Activated CD4-positive, alpha-beta T cell treated with anti-CD3 and anti-CD28 coated beads, Interleukin-2, amount 10 ng/mL, durations not matched to agents 24 days and 14 days (primary cell): ENCODE measurements at places on chromosomes 7 and 10. TPM values are rescaled to one million over a fixed set of nuclear protein-coding genes. Genes with fewer than 3 reads are reported as not detected.
A peak's percentile ranks its signal among the peaks of the same experiment; 100 is the strongest.

DNA sequence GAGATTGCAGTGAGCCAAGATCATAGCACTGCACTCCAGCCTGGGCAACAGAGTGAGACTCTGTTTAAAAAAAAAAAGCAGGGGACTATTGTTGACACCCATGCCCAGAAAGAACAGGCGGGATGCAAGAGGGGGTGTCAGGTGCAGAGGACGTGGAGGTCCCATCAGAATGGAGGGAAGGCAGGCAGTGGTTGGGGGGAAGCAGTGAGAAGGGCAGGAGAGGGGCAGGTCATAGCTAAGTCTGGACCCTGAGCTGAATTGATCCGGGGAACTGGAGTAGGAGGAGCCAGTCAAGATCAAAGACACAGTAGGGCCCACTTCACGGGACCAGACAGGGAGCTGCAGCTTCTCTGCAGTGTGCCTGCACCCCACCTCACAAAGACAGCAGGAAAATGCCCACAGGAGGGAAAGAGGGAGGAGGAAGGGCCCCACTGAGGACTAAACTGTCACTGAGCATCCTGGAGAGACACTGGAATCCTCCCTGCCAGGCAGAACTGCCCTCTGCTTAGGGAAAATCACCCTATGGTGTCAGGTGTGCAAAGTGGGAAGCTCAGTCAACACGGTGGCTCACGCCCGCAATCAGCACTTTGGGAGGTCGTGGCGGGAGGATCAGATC, 27.3 kb upstream of the ECHDC3 start:
- H3K4me1 ChIP-seq: peaks cover 16% of the 10 kb centered on the region
- H3K27ac ChIP-seq: no peak overlapping the region
- H3K27me3 ChIP-seq: peaks cover 66% of the 10 kb centered on the region

GRCh38 chr7:141701489-141702046, 398 bp downstream of the DENND11 start:
- peak overlapping the region; percentile 77 for H3K27ac ChIP-seq
- H3K4me3 ChIP-seq: peak overlapping the region; percentile 83
- peaks cover 42% of the 10 kb centered on the region for H3K4me1 ChIP-seq
- peak; percentile 92 for DNase-seq

SCART1 gene
- total RNA-seq: 0.76 and 0.77 TPM in 2 replicates

- H3K27ac ChIP-seq: no peak overlapping the region
- H3K4me1 ChIP-seq: no peaks in the 10 kb centered on the region
- no peak for DNase-seq
- no peaks in the 10 kb centered on the region for H3K36me3 ChIP-seq
These were observed 275.3 kb downstream of the NRG3 start for GRCh38 chr10:82150123-82150900.

OR9A2 gene
- total RNA-seq: not detected in 2 replicates

- H3K27me3 ChIP-seq: peaks cover 41% of the 10 kb centered on the region
- peak; percentile 89 for DNase-seq
- no peaks in the 10 kb centered on the region for H3K36me3 ChIP-seq
These were observed 100.6 kb downstream of the FAM204A start for GRCh38 chr10:118241229-118242137.

KCNH2 gene
- 0.36 and 0.37 TPM in 2 replicates for total RNA-seq

BRI3 gene
- 66.8 and 70.3 TPM in 2 replicates for total RNA-seq

DOCK1 gene
- 1.2 and 1.5 TPM in 2 replicates for total RNA-seq

NACAD gene
- total RNA-seq: 0.09 and 0.31 TPM in 2 replicates

DNA sequence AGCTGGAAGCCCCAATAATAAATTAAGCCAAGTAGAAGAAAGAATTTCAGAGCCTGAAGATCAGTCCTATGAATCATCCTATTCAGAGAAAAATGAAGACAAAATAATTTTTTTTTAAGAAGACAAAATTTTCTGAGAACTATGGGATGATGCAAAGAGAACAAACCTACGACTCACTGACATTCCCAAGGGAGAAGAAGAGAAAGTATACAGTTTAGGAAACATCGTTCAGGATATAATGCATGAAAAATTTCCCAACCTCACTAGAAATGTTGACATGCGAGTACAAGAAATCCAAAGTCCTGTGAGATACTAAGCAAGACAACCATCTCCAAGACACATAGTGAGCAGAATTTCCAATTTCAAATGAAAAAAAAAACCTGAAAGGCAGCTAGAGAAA, 150.5 kb downstream of the THSD7A start:
- H3K27me3 ChIP-seq: no peaks in the 10 kb centered on the region
- no peaks in the 10 kb centered on the region for H3K4me1 ChIP-seq
- no peak for DNase-seq
- no peaks in the 10 kb centered on the region for H3K36me3 ChIP-seq
- no peak overlapping the region for H3K4me3 ChIP-seq

- no peaks in the 10 kb centered on the region for H3K36me3 ChIP-seq
- H3K27me3 ChIP-seq: no peaks in the 10 kb centered on the region
- DNase-seq: no peak
- no peaks in the 10 kb centered on the region for H3K4me1 ChIP-seq
- no peak overlapping the region for H3K27ac ChIP-seq
These were observed 192.2 kb downstream of the ELAPOR2 start for GRCh38 chr7:86867163-86867762.

GRCh38 chr7:3591944-3592343, 290.9 kb downstream of the SDK1 start:
- H3K4me1 ChIP-seq: no peaks in the 10 kb centered on the region
- peaks cover 4% of the 10 kb centered on the region for H3K27me3 ChIP-seq
- H3K4me3 ChIP-seq: no peak overlapping the region
- DNase-seq: no peak

DNA sequence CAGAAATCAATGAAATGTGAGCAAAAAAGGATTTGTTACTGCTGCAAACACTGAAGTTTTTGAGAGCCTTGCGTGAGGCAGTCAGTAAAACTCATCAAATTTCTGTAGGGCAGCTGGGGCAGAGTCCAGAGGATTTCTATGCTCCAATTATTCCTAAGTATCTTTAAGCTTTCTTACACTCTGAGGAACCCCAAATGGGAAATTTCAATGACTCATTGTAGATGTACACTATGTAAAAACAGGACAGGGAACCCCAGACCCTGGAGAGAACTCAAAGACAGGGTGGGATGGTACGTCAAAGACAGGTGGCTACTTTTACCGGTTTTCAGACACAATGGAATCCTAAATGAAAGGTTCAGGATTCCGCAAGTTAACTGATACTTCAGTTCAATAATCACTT, 120.2 kb downstream of the TNS3 start:
- H3K27ac ChIP-seq: no peak overlapping the region
- H3K4me3 ChIP-seq: no peak overlapping the region
- H3K36me3 ChIP-seq: no peaks in the 10 kb centered on the region
- DNase-seq: no peak
- no peaks in the 10 kb centered on the region for H3K27me3 ChIP-seq
- no peaks in the 10 kb centered on the region for H3K4me1 ChIP-seq

C10orf67 gene
- 0.07 and 0.16 TPM in 2 replicates for total RNA-seq

- H3K36me3 ChIP-seq: no peaks in the 10 kb centered on the region
- H3K4me1 ChIP-seq: no peaks in the 10 kb centered on the region
- DNase-seq: peak; percentile 38
- peaks cover 7% of the 10 kb centered on the region for H3K27me3 ChIP-seq
- no peak overlapping the region for H3K4me3 ChIP-seq
These were observed 133.6 kb upstream of the RET start for GRCh38 chr10:42943025-42943818.

DNA sequence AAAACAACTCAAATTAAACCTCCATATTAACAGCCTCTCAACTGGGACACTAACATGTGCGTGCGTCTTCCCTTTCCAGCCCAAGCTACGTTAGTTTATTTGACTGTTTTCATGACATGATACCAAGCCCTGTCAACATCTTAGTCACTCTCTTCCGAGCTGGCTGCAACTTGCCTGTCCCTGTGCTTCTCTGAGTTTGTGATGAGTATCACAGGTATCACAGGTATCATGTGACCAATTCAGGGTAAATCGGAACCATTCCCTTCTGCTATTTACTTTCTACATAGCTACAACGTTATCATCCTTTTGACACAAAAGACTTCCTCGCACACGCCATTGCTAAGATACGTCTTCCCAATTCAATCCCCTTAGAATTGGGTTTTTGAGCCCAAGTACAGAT, 70.2 kb downstream of the CAV1 start:
- DNase-seq: no peak
- H3K36me3 ChIP-seq: no peaks in the 10 kb centered on the region
- no peak overlapping the region for H3K4me3 ChIP-seq
- H3K27me3 ChIP-seq: peaks cover 49% of the 10 kb centered on the region

KIF20B gene
- 55.0 and 55.6 TPM in 2 replicates for total RNA-seq

DNA sequence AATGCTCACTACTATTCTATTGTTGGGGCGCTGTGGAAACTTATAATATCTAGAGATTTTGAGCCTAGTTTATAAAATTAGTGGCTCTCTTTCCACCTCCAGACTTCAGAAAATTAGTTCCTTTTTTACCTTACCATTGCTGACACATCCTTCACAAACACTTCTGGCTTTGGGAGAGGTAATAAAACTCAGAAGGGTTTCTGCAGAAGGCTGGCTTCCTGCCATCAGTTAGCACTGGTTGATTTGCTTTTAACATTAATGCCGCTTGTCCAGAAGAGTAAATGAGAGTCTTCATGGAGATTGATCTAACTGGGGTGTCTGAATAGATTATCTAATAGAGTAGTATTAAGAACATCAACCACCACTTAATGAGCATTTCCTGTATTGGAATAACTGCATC, 20.3 kb downstream of the ACSM6 start:
- H3K36me3 ChIP-seq: no peaks in the 10 kb centered on the region
- peaks cover 2% of the 10 kb centered on the region for H3K27me3 ChIP-seq
- H3K27ac ChIP-seq: no peak overlapping the region
- H3K4me1 ChIP-seq: no peaks in the 10 kb centered on the region

DNA sequence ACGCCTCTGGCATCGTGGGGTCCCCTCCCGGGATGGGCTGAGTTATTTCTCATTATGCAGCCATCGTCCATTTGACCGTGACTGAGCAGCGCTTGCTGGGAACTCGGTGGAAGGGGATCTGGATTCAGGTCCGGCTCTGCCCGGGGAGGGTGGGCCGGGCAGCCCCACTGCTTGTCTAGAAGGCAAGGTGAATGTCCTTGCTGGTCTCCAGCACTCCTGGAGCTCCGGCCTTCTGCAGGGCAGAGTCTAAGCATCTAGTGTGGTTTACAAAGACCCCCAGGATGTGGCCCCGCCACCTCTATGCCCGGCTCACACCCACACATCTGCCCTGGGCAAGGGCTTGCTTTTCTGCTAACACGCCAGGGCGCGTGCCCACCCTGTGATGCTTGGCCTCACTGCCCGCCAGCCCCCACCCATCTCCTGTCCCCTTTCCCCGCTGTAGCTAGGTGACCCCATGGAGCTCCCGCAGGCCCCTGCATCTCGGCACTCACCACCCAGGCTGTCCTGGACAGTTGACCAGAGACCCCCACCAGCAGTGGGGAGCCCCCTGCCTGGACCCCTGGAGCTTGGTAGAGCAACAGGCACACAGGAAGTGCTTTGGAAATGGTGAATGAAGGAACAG, 151.0 kb upstream of the CHST15 start:
- no peaks in the 10 kb centered on the region for H3K4me1 ChIP-seq
- no peaks in the 10 kb centered on the region for H3K36me3 ChIP-seq
- no peak for DNase-seq
- H3K27me3 ChIP-seq: no peaks in the 10 kb centered on the region
- no peak overlapping the region for H3K27ac ChIP-seq

GRCh38 chr10:50593523-50594376, 30.0 kb downstream of the SGMS1 start:
- no peaks in the 10 kb centered on the region for H3K27me3 ChIP-seq
- peaks cover 5% of the 10 kb centered on the region for H3K4me1 ChIP-seq
- H3K27ac ChIP-seq: no peak overlapping the region

DNA sequence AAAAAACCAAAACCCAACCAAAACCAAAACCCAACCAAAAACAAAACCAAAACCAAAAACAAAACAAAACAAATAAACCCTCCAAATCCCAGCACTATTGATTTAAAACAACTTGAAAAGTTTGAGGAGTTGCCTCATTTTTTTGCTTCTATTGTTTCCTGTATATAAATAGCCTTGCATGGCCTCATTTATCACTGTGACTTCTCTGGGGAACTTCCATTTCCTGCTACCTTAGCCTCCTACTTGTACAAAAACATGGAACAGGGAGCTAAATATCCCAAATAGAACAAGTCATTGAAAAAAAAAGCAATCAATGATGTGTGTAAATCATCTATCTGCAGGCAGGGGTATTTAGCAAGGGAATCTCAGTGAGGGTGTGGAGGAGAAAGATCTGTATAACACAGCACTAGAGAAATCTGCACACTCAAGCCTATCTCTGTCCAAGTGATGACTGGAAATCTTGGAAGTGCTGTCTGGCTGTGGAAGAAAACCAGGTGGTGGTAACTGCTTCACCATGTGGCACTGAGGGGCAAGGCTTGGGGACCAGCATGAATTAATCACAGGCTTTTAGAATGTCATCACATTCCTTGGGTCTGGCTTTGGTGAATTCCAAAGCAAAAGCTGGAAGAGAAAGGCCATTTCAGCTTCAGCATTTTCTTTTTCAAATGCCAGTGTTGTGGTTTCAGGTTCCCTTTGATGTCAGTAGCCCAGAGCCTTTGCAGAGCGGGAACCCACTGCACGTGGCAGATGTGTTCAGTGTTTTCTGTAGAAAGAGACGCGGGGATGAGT, 349.5 kb upstream of the ZNF32 start:
- no peak overlapping the region for H3K27ac ChIP-seq
- H3K4me1 ChIP-seq: peaks cover 3% of the 10 kb centered on the region
- H3K36me3 ChIP-seq: no peaks in the 10 kb centered on the region

GRCh38 chr10:71029411-71029892, 141.1 kb upstream of the PCBD1 start:
- H3K27me3 ChIP-seq: no peaks in the 10 kb centered on the region
- H3K36me3 ChIP-seq: no peaks in the 10 kb centered on the region
- no peak overlapping the region for H3K4me3 ChIP-seq

- H3K4me3 ChIP-seq: no peak overlapping the region
- no peaks in the 10 kb centered on the region for H3K36me3 ChIP-seq
- H3K27ac ChIP-seq: no peak overlapping the region
- no peaks in the 10 kb centered on the region for H3K4me1 ChIP-seq
These were observed 649.6 kb downstream of the LRMDA start for GRCh38 chr10:76080991-76081390.

POLR2J2 gene
- 17.8 and 20.2 TPM in 2 replicates for total RNA-seq

RAPGEF5 gene
- total RNA-seq: 0.54 and 0.73 TPM in 2 replicates

DNA sequence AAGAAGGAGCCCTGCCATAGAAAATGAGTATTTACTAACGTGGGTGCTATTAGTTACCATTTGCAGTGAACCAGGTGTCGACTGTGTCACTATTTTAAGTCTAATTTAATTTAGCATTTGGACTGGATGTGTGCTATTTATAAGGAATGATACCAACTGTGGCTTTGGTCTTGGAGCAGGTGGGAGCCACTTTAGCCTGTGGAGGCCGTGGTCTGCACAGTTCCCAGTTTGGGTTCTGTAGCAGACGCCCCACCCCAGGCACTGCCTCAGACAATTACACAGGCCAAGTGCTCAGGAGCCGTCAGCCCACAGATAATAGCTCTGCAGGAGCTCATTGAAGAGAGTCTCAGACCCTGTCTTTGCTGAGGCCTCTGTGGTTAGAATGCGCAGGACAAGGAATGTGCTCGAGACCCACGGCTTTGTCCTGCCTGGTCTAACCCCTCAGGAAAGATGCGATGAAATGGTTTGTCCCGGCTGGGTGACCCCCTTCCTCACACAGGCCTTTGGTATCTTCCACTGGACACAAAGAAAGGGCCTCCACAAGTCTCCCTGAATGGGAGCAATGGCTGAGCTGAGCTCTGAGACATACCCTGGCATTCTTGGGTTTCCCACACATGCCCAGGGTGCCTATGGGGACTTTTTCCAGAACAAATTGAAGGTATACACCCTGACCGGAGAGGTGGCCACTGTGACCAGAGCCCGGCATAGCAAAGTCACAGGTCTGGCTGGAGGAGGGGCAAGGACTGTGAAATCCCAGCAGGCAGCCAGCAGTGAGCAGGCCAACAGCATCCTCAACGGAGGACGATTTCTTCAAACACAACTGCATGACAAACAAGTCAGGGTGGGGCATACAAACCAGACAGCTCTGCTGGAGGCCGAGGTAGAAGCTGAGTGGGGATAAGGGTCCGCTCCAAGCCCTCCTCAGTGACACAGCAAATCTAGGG, 251.2 kb downstream of the ARHGAP12 start:
- H3K27ac ChIP-seq: no peak overlapping the region
- no peaks in the 10 kb centered on the region for H3K36me3 ChIP-seq
- no peaks in the 10 kb centered on the region for H3K4me1 ChIP-seq
- no peak for DNase-seq
- H3K27me3 ChIP-seq: no peaks in the 10 kb centered on the region
